Urinary bladder (tissue), 4 donors: ENCODE measurements at places on chromosomes 7 and 10. TPM values are rescaled to one million over a fixed set of nuclear protein-coding genes. Genes with fewer than 3 reads are reported as not detected.

HOGA1 gene
- 0.35 TPM for polyA plus RNA-seq

TMEM213 gene
- polyA plus RNA-seq = not detected

POLD2 gene
- polyA plus RNA-seq = 73.5 TPM

BUD23 gene
- polyA plus RNA-seq = 69.4 TPM

ABCB4 gene
- 0.53 TPM for polyA plus RNA-seq
